ENCODE measurements at places on chromosomes 2 and 18.

DNA sequence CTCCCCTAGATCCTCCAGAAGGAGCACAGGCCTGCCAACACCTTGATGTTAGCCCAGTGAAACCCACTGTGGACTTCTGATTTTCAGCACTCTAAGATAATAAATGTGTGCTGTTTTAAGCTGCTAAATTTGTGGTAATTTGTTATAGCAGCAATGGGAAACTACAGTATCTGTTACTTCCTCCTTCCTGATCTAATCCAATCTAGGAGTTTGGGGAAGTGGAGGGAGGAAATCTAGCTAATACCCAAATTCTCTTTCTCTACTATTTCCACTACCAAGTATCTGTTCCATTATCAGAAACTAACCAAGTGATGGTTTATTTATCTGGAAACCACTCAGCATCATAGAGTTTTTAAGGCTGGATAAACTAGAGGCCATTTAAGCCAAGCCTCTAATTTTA lies 64.9 kb downstream of the AFF3 start:
- DNase-seq: no peak

GRCh38 chr2:160423126-160423525 lies 70.5 kb downstream of the RBMS1 start:
- DNase-seq: no peak

DNA sequence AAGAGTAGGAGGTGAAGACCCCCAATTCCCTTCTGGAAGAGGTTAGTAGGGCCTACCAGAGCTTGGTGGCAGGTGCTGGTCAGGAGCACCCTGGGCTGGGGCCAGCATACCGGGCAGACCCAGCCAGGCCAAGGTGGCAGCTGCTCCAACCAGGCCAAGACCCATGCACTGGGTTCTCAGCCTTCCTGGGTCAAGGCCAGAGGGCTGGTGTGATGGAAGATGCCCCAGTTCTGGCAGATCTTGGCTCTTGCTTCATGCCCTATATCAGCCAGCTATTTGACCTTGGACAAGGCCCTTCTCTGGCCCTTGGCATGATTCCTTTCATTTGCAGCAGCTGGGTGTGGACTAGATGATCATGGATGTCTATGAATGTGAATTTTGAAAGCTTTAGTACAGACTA lies 57.7 kb downstream of the PRKCE start:
- no peak for DNase-seq

- no peak for DNase-seq
Measured at GRCh38 chr2:193989645-193990044, 1667.4 kb upstream of the SLC39A10 start.

- no peak for DNase-seq
Measured at GRCh38 chr2:54366487-54367280, 89.4 kb upstream of the SPTBN1 start.

DNA sequence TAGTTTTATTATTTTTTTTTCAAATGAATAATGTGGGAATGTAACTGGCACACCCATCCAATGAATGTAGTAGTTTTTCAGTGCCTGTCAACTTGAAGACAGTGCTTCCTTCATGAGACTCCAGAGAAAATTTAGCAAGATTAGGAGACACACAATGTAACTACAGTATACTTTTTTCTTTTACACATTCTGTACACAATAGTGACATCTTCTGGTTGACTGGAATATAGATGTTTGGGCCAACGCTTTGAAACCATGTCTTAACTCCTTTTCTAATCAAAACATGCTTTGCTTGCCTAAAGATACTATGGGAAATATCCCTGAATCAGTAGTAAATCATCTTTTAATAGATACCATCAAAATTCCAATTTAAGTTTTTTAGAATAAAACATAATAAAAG lies 229.5 kb upstream of the ZC3H15 start:
- peak; percentile 6 for DNase-seq

- DNase-seq: no peak
Measured at GRCh38 chr2:24515335-24515734, 24.3 kb downstream of the NCOA1 start.

GRCh38 chr2:96546321-96546720 lies 9.8 kb downstream of the ARID5A start:
- peak; percentile 70 for DNase-seq

- DNase-seq: no peak
Measured at GRCh38 chr18:4454537-4455112, 482 bp downstream of the DLGAP1 start.

GRCh38 chr2:180056367-180057118 lies 49.4 kb upstream of the CWC22 start:
- no peak for DNase-seq

DNA sequence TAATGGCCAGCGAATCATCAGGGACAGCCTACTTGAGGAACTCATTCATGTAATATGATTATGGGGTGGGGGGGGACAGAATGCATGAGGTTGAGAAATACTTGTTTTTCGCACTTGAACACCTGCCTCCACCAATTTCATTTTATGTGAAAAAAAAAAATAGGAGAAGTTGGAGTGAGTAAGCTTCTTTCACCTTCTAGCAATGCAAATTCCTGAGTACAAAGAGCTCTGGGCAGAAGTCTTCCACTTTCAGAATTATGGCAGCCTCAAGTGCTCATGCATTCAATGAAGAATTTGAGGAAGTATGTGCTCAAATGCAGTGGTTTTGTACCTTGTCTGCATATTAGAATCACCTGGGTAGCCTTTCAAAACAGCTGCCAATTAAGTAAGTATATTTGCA lies 40.1 kb upstream of the GPD2 start:
- DNase-seq: no peak

DNA sequence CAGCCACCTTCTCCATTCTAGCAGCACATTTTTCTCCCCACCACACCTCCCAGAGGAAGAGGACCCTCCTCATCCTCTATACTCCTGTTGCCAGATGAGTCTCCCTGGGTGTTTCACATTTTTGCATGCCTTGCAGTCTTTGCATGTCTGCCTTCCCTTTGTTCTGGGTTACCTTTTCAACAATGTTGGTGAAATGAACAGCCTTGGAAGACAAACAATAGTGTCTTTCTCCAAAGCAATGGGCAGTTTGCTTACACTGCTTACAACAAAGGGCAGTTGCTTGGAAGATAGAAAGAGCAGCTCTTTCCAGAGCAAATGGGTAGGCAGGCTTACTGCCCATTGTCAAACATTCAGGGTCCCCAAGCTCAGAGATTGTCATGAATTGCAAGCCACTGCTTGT lies 14.5 kb upstream of the SEH1L start:
- DNase-seq: no peak

DNA sequence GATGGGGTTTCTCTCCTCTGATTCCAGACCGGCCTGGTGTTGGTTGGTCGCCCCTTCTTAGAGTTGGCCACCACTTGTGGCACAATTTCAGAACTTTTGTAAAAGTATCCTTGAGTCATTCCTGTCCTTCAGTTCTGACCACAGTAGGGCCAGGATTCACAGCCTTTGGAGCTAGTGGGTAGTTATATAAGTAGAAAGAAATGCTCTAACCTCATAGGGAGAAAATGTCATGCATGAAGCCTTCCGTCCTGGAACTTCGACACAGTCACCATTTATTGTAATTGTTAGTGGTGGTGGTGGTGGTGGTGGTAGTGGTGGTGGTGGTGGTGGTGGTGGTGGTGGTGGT lies 65.4 kb downstream of the EPAS1 start:
- DNase-seq: peak; percentile 19

- DNase-seq: no peak
Measured at GRCh38 chr2:157751462-157752058, 122.9 kb upstream of the ACVR1C start.

DNA sequence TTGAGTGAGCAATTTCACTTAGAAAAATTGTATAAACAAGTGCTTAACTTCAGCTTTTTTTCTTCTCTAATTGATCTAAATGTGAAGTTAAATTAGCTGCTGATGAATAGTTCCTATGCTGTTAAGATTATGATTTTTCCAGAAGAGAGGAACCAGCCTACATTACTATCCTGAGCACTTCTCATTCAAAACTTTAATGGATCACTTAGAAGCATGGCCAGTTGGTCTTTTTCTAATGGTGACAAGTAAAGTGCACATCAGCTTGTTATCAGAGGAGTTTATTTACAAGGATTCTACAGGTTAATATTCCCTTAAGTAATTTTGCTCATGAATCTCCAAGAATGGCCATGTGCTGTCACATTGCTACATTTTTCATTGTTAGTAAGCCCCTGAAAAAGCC lies 37.1 kb downstream of the DCC start:
- no peak for DNase-seq
